ENCODE measurements at places on chromosomes 7 and 10. TPM values are rescaled to one million over a fixed set of nuclear protein-coding genes. Genes with fewer than 3 reads are reported as not detected.

Gene GPR15LG
- total RNA-seq = 2.1 TPM

Gene BBIP1
- total RNA-seq = 39.2 TPM

Gene ARHGAP22
- 2.0 TPM for total RNA-seq

Gene PLAU
- 0.57 TPM for total RNA-seq

Gene HOXA11
- total RNA-seq = not detected

Gene TUBAL3
- total RNA-seq = not detected

Gene LBX1
- total RNA-seq = 0.52 TPM

Gene SFRP4
- 0.08 TPM for total RNA-seq

Gene GJD4
- total RNA-seq = 0.62 TPM

Gene CUL2
- 28.8 TPM for total RNA-seq

Gene PRPS1L1
- not detected for total RNA-seq

Gene CRPPA
- total RNA-seq = 2.3 TPM

Gene EBLN1
- total RNA-seq = not detected

Gene ANXA8
- total RNA-seq = not detected

Gene TEX36
- not detected for total RNA-seq

Gene SYNPO2L
- total RNA-seq = 0.67 TPM

Gene BMS1
- total RNA-seq = 24.0 TPM

Gene SEC24C
- total RNA-seq = 71.4 TPM

Gene MCM7
- total RNA-seq = 181 TPM

Gene TMEM178B
- 0.54 TPM for total RNA-seq

Gene PPP1R17
- total RNA-seq = 1.7 TPM

All from motor neuron (in vitro differentiated cells).